Stimulated activated CD8-positive, alpha-beta memory T cell treated with anti-CD3 and anti-CD28 coated beads, Interleukin-7, amount 100 ng/mL, for 24 hours (primary cell): ENCODE measurements at places on chromosomes 7 and 10.

GRCh38 chr7:152909683-152910544 lies 150.4 kb downstream of the ACTR3B start:
- DNase-seq, result no peak

GRCh38 chr10:24331457-24331856 lies 122.5 kb downstream of the KIAA1217 start:
- DNase-seq, result no peak

- DNase-seq, result no peak
Measured at GRCh38 chr10:24465891-24466818, 257.2 kb downstream of the KIAA1217 start.

DNA sequence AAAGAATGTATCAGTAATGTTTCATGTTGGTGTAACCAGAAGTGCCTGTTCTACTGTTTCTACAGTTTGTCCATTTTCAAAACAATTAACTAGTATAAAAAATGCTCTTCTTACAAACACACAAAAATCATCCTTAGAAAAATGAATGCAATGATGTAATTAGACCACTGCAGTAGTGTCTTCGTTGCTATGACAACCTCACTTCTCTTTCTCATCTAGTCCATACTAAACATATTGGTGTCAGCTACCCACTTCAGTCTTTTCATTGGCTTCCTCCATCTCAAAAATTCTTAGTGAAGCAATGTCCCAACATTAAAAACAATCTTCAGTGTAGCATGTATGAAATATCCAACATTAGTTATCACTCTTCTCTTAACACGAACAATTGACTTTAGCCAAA lies 1265.8 kb downstream of the REEP3 start:
- no peak for DNase-seq

DNA sequence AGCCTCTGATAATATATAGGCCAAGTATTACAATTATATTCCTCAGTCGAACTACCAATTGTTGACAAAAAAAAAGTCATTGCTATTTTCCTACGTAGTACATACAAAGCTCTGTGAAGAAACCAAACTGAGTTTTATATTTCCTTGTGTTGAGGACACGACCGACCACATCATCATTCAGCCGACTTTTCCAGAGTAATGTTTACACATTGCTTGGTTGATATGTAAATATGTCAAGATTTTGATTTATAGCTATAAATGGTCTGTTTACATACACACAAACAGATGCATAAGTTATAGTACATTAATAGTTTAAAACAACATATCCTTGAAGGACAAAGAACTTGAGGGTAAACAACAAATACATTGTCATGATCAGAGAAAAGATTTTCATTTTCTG lies 121.5 kb downstream of the CRPPA start:
- DNase-seq, result no peak

GRCh38 chr7:112596981-112597380 lies 116.2 kb downstream of the LSMEM1 start:
- DNase-seq, result no peak

- DNase-seq, result no peak
Measured at GRCh38 chr7:148436571-148436970, 154.0 kb upstream of the C7orf33 start.

DNA sequence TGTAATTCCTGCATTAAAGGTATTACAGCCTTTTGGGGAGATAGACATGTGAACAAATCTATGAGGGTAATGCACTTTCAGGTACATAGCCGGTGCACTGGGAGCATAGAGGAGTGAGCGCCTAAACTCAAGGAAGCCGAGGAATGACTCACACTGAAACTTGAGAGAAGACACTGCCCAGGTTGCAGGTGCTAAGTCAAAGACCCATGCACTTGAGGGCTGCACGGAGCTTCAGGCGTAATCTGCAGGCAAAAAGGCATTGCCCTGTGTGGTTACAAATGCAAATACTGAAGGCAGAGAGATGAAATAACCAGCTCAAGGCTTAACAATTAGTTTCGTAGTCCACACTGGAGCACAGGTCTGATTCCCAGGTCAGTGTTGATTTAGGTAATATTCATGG lies 51.0 kb upstream of the OSBPL3 start:
- no peak for DNase-seq

DNA sequence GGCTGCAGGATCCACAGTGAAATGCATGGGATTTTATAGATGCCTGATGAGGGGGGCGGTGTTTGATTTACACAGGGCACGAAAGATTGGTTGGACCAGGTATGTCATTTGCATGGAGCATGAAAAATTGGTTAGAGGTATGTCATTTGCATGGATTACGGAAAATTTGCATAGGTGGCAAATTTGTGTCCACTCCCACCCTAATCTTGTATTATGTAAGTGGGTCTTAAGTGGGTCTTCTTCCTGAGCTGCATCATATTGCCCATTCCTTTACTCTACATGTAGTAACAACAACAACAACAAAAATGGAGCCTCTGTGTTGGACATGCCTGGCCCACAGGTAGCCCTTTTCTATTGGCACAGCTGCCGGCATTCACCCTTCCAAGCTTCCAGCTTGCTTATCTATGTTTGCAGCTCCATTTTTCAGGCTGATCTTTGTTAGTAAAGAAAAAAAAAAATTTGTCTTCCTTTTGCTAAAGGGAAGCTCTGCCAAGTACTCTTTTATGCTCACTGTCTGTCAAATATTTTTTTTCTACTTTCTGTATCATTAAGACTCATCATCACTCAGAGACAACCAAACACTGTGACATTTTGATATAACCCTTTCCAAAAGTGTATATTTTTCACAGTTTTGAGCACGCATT lies 10.3 kb upstream of the ZNF273 start:
- no peak for DNase-seq

- no peak for DNase-seq
Measured at GRCh38 chr10:63430091-63430998, 35.4 kb downstream of the JMJD1C start.

GRCh38 chr10:22573820-22574569 lies 140.4 kb downstream of the PIP4K2A start:
- no peak for DNase-seq

- DNase-seq, result no peak
Measured at GRCh38 chr7:98276241-98276761, 5.2 kb upstream of the BRI3 start.

GRCh38 chr7:34091321-34091917 lies 186.1 kb downstream of the BMPER start:
- no peak for DNase-seq

- DNase-seq, result no peak
Measured at GRCh38 chr10:124624895-124625294, 119.3 kb downstream of the FAM53B start.

DNA sequence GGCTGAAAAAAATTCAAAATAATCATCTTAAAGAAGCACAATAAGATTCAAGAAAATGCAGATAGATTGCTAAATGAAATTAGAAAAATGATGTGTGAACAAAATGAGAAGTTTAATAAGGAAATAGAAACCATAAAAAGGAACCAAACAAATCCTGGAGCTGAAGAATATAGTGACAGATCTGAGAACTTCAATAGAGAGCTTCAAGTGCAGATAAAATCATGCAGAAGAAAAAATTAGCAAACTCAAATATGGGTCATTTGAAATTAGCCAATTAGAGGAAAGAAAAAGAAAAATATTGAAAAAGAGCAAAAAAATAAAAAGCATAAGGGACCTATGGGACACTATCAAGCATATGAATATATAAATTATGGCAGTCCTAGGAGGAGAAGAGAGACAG lies 720.1 kb downstream of the PARD3 start:
- no peak for DNase-seq

- no peak for DNase-seq
Measured at GRCh38 chr7:90266808-90267207, 21.8 kb downstream of the CFAP69 start.
